ENCODE measurements at places on chromosomes 3 and 15.

DNA sequence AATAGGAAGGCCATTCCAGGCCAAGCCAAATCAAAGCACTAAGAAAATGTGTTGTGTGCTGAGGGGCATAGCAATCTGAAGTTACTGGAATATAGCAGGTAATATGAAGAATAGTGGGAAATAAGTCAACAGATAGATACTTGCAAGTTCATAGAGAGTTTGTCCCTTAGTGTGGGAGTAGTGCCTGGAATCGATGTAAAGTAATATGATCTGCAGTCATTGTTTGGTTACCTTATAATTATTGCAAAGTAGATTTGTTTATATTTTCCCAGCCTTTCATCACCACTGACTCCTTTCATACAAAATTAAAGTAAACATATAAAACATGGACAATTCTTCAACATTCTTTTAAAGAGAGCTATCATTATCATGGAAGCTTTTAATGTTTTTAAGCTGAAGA lies 420.9 kb upstream of the NECTIN3 start:
- DNase-seq: no peak

GRCh38 chr15:95274101-95274500 lies 1042.7 kb downstream of the MCTP2 start:
- DNase-seq: no peak

GRCh38 chr3:100113723-100114412 lies 433 bp downstream of the FILIP1L start:
- DNase-seq: no peak

DNA sequence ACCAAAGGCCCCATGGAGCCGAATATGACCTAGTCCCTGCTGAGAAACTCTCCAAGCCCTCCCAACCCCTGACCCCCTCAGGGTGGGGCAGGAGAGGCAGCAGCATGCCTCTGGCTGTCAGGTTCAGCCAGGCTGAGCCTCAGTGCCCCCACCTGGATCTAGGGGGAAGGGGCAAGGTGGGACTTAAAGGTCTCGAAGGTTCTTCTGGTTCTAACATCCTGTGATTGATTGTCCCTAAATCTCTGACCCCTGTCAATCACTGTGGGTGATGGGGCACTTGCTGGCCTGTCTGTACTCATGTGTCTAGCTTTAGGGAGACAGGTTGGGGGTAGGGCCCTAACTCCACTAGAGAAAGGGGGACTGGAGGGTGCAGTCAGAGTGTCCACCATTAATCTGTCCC lies 13.8 kb downstream of the NBEAL2 start:
- DNase-seq: no peak

DNA sequence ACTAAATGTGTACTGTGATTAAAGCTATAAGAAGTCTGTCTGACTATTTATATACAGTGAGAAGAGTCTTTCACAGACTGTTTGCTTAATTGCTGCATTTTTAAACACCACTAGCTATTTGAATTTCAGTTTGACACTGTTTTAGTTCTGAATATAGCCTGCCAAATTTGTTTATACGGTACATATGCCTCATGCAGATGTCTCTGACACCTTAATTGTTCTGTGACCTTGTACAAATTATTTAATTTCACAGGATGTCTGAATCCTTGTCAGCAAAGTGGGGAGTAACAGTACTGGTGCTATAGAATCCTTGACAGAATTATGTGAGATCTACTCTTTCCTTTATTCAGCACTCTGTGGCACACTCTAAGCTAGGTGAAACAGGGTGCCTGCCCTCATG lies 125.5 kb downstream of the MBNL1 start:
- no peak for DNase-seq

- no peak for DNase-seq
Measured at GRCh38 chr15:81225161-81225671, 28.5 kb downstream of the IL16 start.

GRCh38 chr3:94996743-94997142 lies 933.9 kb downstream of the NSUN3 start:
- no peak for DNase-seq

DNA sequence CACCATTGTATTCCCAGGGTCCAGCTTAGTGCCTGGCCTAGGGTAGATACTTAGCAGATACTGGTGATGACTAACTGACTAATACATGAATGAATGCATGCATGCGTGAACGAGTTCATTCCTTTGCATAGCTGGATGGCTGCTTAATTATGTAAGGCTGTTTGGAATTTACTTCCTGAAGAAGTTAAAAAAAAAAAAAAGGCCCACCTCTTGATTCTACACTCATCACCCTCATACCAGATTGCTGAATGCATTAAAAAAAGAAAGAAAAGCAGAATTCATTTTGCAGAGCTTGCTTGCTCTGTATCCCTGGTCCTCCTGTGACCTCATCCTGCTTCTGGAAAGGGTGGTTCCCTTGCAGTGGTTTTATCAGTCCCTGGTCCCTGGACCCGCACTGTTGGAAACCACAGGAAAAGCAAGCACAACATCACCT lies 277.6 kb upstream of the CFAP20DC start:
- no peak for DNase-seq

DNA sequence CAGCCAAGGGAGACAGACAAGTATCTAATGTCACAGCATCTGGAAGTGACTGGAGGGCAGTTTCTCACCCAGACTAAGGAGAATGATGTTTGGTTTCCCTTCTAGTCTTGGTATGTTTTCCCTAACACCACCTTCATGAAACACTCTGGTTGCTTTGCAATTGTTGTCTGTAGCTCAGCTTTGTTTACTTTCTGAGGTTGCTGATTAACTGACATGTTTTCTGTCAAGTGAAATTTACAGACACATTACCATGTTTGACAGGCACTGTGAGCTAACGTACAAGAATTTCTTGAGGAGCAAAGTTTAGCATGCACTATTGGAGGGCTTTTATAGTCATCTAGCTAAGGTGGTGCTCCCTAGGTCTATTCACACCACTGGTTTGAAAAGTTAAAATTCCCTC lies 131.6 kb upstream of the NECTIN3 start:
- no peak for DNase-seq

GRCh38 chr3:57983734-57984518 lies 24.3 kb upstream of the FLNB start:
- DNase-seq: no peak

DNA sequence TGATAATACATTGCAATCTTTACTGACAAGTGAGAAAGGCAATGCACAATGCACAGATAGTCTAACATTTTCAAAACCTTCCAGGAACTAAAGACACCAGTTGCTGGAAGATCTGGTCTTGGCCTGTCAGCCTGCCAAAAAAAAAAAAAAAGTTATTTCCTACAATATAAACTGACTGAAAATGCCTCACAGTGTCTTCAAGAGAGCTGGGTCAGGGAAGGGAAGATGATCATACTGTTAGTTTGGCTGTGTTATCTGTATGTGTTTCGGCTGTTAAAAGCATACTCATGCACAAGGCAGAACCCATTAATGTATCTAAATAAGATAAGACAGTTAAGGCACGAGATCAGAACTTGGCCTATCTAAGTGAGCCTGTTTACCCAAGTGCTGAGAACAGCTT lies 673.4 kb downstream of the MECOM start:
- DNase-seq: no peak

GRCh38 chr3:139585820-139586219 lies 46.3 kb upstream of the RBP1 start:
- no peak for DNase-seq

GRCh38 chr3:89363171-89363570 lies 255.8 kb downstream of the EPHA3 start:
- no peak for DNase-seq

- no peak for DNase-seq
Measured at GRCh38 chr15:71337197-71337845, 222.1 kb downstream of the THSD4 start.

DNA sequence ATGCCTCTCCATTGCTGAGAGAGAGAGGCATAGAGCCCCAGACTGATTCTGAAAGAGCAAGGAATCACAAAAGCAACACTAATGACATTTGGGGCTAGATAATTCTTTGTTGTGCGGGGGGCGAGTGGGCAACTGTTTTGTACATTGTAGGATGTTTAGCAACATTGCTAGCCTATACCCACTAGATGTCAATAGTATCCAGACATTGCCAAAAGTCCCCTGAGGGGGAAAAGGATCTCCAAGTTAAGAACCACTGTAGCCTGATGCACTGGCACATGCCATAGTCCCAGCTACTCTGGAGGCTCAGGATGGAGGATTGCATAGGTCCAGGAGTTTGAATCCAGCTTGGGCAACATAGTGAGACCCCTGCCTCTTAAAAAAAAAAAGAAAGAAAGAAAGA lies 22.8 kb upstream of the GOLM2 start:
- no peak for DNase-seq

DNA sequence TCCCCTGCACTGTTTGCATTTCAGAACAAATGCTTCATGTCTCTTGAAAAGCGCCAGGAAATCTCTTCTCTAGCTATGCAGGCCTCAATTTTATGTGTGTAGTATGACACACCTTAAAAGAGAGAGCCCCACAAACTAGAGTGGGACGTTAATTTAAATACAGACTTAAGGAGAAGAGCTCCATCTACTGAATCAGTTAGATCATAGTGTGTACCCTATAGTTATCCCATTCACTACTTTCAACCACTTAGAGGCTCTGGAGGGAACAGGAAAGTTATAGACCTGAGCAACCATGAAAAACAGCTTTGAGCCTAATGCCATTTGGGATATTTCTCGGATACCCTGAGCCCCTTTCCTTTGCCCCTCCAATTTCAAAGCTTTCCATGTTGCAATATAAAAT lies 153.7 kb downstream of the TIGIT start:
- no peak for DNase-seq

DNA sequence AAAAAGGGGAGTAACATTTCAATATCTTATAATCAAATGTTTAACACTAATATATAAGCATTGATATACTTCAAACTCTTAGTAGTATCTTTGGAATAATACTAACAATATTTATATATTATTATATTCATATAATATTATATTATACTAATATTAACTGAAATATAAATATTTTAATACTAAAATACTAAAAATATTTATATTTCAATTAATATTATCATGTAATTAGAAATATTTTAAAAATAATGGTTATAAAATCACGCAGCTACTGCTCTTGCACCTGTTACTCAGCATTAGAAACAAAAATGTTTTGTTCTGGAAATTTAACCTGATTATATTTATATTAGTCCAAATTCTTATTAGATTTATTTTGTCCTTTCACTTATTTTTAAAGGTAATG lies 12.6 kb upstream of the ATP8B4 start:
- DNase-seq: no peak

GRCh38 chr3:140708815-140709214 lies 31.0 kb downstream of the TRIM42 start:
- DNase-seq: no peak

DNA sequence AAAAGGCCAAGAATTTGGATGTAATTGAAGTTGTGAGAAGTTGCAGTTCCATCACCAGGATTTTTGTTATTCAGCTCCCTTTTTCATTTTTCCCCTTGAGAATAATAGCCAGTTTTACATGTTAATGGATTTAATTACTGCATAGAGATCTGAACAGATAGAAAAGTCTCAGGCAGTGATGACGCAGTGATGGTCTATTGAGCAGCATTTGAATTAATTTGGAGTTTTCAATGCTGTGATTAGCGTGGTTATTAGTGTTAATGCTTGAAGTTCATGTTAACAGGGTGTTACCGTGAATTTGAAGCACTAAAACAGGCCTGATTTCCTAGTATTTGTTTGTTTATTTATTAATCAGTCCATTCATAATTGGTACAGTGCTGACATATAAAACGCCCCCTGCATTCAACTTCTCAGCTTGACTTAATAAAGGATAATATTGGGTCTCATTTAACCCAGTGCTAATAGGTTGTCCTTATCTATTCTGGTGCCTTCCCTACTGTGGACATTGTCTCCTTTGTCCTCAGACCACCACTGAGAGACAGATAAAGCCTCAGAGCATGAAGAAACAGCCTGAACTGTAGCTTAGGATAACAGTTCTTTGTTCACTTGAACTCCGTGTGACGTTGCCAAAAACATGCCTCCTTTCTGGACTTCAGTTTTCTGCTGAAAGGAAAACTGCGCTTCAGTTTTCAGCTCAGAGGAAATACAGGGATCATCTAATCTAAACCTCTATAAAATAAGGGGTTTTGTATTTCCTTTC lies 82.4 kb downstream of the RTP4 start:
- DNase-seq: no peak

- no peak for DNase-seq
Measured at GRCh38 chr3:135009014-135009413, 214.0 kb downstream of the EPHB1 start.

GRCh38 chr3:28606283-28606682 lies 257.7 kb upstream of the AZI2 start:
- no peak for DNase-seq

- DNase-seq: no peak
Measured at GRCh38 chr15:31367730-31368344, 41.2 kb downstream of the KLF13 start.

DNA sequence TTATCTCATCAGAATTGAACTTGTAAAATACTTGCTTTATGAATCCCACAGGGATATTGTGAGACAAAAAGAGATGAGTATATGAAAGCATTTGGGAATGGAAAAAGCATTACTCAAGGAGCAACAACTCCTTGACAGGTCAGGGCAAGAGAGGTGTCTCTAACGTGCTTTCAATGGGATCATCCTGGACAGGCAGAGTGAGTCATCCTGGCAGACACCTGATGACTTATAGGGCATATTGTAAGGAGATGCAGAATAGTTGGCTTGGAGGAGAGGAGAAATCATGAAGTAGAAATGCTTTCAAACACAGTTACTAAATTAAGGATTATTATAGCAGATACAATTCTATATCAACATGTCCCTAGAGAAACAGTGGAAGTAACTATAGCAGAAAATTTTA lies 71.9 kb upstream of the THSD4 start:
- no peak for DNase-seq

GRCh38 chr15:70547846-70548487 lies 215.4 kb downstream of the UACA start:
- no peak for DNase-seq

DNA sequence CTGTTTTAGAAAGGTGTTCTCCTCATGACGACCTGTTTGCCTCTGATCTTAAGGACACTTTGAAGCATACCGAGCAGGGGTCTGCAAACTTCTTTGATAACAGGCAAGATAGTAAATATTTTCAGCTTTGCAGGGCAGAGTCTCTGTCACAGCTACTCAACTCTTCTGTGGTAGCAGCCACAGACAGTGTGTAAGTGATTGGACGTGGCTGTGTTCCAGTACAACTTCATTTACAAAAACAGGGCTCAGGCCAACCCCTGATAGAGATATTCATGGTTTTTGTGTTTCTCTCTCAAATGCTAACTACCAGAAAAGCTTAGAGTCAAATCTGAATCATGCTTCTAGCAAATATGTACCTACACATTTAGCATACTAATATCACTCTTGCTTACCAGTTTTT lies 51.5 kb downstream of the TGFBR2 start:
- no peak for DNase-seq

GRCh38 chr3:196782511-196782910 lies 42.9 kb downstream of the PAK2 start:
- DNase-seq: no peak

- DNase-seq: no peak
Measured at GRCh38 chr3:156680243-156680914, 6.0 kb downstream of the TIPARP start.
